Hypothalamus (tissue), 51 donors: ENCODE measurements at places on chromosomes 12 and 14.
A peak's percentile ranks its signal among the peaks of the same experiment; 100 is the strongest.

- DNase-seq, result no peak
These were observed 118.7 kb downstream of the BEGAIN start for GRCh38 chr14:100468557-100468956.

- DNase-seq, result no peak
These were observed 29.4 kb downstream of the TTC9 start for GRCh38 chr14:70670992-70671651.

GRCh38 chr14:100617410-100618317, 30.4 kb upstream of the BEGAIN start:
- peak; percentile 77 for DNase-seq

- DNase-seq, result no peak
These were observed at the start of gene CLEC4C for GRCh38 chr12:7747246-7747645. CLEC4C (minus strand) TSS chr12:7747375; CDS start chr12:7747348, 27 bp downstream.

GRCh38 chr14:92510972-92511371, 2.6 kb upstream of the RIN3 start:
- no peak for DNase-seq

DNA sequence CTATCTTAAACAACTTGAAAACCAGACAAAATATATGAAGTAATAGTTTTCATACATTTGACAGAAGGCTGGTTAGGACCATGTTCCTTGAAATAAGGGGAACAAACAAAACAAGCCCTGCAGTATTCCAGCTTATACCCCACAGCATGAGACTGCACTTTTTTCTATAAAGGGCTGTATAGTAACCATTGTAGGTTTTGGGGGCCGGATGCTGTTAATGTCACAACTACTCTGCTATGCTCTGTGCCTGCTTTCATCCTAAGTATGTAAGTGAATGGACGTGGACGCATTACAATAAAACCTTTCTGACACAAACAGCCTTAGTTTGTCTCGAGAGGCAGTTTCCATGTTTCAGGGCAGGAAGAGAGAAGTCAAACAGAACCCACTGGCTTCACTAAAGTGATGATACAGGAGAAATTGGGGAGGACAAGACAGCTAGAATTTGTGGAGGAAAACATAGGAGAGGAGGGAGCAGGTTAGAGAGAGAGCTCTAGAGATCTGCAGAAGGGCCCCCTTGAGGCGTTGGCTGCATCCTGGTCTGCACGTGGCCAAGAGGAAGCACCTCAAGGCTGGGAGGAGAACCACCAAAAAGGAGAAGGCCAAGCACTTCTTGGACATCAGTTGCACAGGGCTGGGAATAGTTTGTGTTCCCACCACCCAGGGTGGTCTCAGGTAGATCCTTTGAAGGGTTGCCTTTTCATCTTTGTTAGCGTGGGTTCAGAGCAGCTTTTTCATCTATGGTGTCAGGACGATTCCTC, 63.7 kb downstream of the TRAF3 start:
- no peak for DNase-seq

GRCh38 chr14:50403419-50403818, 6.7 kb upstream of the CDKL1 start:
- no peak for DNase-seq
